Spinal cord (tissue), 10 donors: ENCODE measurements at places on chromosomes 4 and X. TPM values are rescaled to one million over a fixed set of nuclear protein-coding genes. Genes with fewer than 3 reads are reported as not detected.

Gene ARX
- 0.26 TPM for polyA plus RNA-seq

Gene PAGE5
- not detected for polyA plus RNA-seq

Gene ZFP92
- polyA plus RNA-seq, result 2.6 TPM

Gene EVC2
- polyA plus RNA-seq, result 2.0 TPM

Gene POLN
- polyA plus RNA-seq, result 4.8 TPM

Gene TMPRSS11D
- not detected for polyA plus RNA-seq

Gene PRR32
- 0.44 TPM for polyA plus RNA-seq

Gene ENPEP
- 2.5 TPM for polyA plus RNA-seq

Gene KCTD8
- polyA plus RNA-seq, result 27.1 TPM

Gene FRMD7
- 0.29 TPM for polyA plus RNA-seq

Gene NSUN7
- polyA plus RNA-seq, result 7.6 TPM

Gene RASL11B
- 9.2 TPM for polyA plus RNA-seq

Gene CDKL2
- polyA plus RNA-seq, result 14.3 TPM

Gene GIMD1
- polyA plus RNA-seq, result not detected

Gene MAMLD1
- 39.4 TPM for polyA plus RNA-seq

Gene GALNTL6
- polyA plus RNA-seq, result 24.3 TPM

Gene CXorf65
- not detected for polyA plus RNA-seq

Gene INTU
- 18.7 TPM for polyA plus RNA-seq

Gene CENPE
- 7.1 TPM for polyA plus RNA-seq

Gene LYAR
- 12.9 TPM for polyA plus RNA-seq

Gene PSAPL1
- polyA plus RNA-seq, result not detected

Gene P2RY10
- not detected for polyA plus RNA-seq

Gene USP17L11
- not detected for polyA plus RNA-seq

Gene HTRA3
- polyA plus RNA-seq, result 12.2 TPM

Gene SUPT20HL1
- polyA plus RNA-seq, result 0.27 TPM

Gene TRIM75
- not detected for polyA plus RNA-seq

Gene ARR3
- 0.45 TPM for polyA plus RNA-seq

Gene ZNF182
- polyA plus RNA-seq, result 8.6 TPM

Gene RNF175
- polyA plus RNA-seq, result 41.7 TPM

Gene ARL9
- polyA plus RNA-seq, result 3.1 TPM

Gene PNCK
- polyA plus RNA-seq, result 142 TPM

Gene LRIT3
- polyA plus RNA-seq, result 0.81 TPM

Gene AVPR2
- polyA plus RNA-seq, result 0.21 TPM

Gene RUFY3
- polyA plus RNA-seq, result 186 TPM

Gene PRRG1
- 12.2 TPM for polyA plus RNA-seq

Gene SSX5
- not detected for polyA plus RNA-seq

Gene MYL5
- 21.0 TPM for polyA plus RNA-seq

Gene COX7B
- 287 TPM for polyA plus RNA-seq
